Stimulated activated CD8-positive, alpha-beta memory T cell treated with anti-CD3 and anti-CD28 coated beads, Interleukin-7, amount 100 ng/mL, for 1 hour (primary cell): ENCODE measurements at places on chromosomes 12 and 14.

DNA sequence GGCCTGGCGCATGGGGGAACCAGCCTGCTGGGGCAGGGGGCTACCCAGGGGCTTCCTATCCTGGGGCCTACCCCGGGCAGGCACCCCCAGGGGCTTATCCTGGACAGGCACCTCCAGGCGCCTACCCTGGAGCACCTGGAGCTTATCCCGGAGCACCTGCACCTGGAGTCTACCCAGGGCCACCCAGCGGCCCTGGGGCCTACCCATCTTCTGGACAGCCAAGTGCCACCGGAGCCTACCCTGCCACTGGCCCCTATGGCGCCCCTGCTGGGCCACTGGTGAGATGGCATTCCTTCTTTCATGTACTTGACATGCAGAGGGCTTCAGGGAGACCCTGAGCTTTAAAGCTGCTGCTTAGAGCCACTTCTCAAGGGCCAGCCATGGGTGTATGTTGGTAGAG lies 9.0 kb downstream of the LGALS3 start:
- no peak for DNase-seq

DNA sequence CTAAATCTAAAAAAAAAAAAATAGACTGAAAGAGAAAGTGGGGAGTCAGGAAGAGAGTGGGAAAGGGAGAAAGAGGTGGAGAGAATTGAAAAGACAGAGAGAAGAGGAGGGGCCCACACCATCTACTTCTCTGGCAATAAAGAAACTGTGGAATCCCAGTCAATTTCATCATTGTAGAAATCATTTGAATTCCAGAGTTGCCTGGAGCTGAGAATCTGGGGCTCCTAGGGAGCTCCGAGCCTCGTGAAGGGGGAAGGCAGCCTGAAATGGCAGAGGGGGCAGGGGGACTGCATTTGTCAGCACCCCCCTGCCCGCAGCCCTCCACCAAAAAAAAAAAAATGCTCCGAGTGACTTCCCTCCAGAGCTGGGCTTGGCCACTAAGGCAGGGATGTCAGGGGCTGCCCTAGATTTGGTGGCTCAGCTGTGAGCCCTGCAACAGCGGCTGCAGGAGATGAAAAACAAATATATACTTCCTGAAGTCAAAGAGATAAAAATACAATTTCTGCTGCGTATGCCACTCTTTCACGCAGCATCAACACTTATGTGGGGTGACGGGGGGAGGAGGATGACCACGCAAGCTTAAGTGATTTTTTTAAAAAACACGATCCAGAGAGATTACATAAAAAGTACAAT lies 80.5 kb downstream of the BCL11B start:
- DNase-seq: no peak

- no peak for DNase-seq
These were observed 31.4 kb upstream of the RAP1B start for GRCh38 chr12:68579254-68579653.

GRCh38 chr14:79354336-79354735 lies 857.0 kb downstream of the DIO2 start:
- DNase-seq: no peak

- no peak for DNase-seq
These were observed 880.3 kb upstream of the MGAT4C start for GRCh38 chr12:87136330-87136976.

GRCh38 chr12:53791735-53792326 lies 40.1 kb upstream of the CISTR start:
- DNase-seq: no peak

GRCh38 chr14:53529519-53529918 lies 376.4 kb upstream of the DDHD1 start:
- DNase-seq: no peak
